Natural killer cell treated with Interleukin-12 subunit alpha and Interleukin-12 subunit beta and Interleukin-15 and Interleukin-18, amount 100 ng/mL, for 72 hours (primary cell): ENCODE measurements at places on chromosomes 3 and 15.

- no peak for DNase-seq
These were observed 6.6 kb upstream of the CD47 start for GRCh38 chr3:108097322-108098002.

GRCh38 chr15:100947760-100948429 is 28.7 kb downstream of the LRRK1 start:
- no peak for DNase-seq

DNA sequence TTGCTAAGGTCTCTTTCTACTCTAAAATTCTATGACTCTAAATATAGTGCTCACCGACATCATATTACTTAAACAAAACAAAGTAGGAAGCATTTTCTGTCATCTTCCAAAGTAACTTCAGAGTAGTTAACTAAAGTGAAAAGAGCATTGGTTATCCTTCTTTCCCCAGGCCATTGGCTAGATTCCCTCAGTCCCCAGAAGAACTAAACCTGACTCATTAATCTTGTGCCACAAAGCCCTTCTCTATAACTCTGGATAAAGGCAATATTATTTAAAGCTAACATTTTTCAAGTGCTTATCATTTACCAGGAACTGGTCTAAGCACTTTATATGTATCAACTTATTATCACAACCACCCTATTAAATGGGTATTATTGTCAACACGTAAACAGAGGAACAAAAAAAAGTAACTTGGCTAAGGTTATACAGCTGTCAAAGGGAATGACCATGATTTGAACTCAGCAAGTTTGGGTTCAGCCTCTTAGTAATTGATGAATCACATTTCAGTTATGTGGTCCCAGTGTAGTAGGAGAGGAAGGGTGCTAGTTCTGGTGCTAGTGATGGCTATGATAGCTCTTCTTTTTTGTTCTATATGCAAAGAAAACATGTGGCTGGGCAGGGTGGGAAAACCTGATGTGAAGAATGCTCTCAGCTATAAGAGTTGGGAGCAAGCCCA is 304.9 kb downstream of the FGF12 start:
- DNase-seq = no peak

DNA sequence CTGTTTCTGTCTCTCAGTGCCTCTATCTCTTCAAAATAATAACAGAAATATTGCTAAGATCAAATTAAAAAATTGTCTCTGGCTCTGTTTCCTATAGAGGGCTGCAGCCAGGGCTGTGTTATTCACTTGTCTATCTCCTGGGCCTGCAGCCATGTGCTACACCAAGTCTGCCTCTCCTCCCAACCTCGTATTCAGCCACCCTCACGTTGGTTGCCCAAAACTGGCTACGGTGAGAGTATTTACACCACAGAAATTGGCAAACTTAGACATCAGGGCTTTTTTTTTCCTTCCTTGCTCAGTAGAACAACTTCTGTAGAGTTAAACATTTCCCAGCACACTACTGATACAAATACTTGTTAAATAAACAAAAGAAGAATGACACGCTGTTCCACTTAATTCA is 320.9 kb upstream of the ICE2 start:
- no peak for DNase-seq

DNA sequence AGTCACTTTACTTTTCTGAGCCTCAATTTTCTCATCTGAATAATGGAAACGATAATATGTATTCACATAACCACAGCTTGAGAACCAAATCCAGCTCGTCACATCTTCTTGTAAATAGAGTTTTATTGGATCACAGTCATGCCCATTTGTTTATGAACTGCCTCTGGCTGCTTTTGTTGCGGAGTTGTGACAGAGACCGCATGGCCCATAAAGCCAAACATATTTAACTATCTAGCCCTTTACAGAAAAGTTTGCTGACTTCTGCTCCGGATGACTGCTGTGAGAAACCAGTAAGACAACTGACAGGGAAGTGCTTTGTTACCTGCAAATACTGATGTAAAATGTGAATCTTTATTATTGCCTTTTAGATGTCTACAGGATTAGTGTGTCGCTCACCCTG is 216.0 kb downstream of the RORA start:
- no peak for DNase-seq

DNA sequence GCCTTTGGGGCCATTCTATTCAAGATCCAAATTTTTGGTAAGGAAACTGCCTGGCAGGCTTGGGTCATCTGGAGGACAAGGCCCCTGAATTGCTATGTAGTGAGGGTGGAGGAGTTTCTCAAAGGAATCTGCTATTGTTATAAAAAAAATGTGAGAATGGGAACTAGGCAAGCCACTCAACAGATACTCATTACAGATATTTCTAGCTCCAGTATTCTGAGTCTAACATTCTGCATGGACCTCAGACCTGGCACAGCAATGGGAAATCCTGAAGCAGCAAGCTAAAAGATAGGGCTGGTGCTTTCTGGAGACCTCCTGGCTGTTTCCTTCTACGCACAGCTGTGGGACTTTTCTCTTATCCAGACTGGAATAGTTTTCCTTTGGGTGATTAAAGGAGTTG is 430.7 kb upstream of the RBMS3 start:
- no peak for DNase-seq

DNA sequence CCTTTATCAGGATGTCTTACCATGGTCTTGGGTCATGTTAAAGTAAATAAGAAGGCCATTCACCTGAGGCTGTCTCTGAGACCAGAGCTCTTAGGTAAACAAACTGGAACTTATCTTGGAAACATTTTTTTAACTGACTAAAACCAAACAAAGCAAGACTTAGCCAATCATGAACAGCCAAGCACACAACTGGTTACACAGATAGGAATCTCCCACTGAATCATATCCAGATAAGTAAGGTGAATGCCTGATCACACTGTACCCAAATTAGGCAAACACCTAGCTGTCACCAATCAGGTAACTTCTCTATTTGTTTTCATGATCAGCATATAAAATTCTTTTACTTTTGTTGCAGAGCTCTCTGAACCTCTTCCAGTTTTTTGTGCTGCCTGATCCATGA is 205.4 kb downstream of the CNTN3 start:
- no peak for DNase-seq
